C1 segment of cervical spinal cord (tissue), 14 donors: ENCODE measurements at places on chromosomes 4 and X.

DNA sequence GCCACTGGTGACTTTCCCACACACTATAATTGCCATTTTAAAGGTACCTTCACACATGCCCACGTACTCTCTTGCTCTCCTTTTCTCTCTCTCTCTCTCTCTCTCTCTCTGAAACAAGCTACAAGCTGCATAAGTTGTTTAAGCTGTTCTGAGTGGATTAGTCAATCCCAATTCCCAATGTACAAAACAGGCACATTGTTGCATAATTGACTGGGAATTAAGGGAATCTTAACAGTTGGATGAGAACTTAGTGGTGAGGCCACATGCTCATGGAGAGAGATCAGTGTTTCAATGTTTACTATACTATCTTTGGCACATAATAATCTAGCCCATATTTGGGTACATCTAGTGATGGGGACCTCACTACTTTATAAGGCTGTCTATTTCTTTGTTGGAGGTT is 123.3 kb downstream of the ARHGEF9 start:
- DNase-seq = no peak

DNA sequence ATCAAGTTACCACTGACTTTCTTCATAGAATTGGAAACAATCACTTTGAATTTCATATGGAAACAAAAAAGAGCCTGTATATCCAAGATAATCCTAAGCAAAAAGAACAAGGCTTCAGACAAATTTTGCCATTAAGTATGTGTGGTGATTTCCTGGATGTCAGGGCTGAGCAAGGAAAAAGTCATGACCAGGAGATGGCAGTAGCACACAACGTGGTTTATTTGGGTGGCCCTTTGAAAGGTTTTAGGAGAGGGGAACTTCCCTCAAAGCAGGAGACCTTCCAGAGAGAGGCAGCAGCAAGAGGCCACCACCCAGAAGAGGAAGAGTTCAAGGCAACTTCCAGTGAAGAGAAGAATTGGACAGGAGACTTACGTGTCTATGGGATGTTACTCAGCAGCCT is 18.1 kb upstream of the ZXDB start:
- no peak for DNase-seq

DNA sequence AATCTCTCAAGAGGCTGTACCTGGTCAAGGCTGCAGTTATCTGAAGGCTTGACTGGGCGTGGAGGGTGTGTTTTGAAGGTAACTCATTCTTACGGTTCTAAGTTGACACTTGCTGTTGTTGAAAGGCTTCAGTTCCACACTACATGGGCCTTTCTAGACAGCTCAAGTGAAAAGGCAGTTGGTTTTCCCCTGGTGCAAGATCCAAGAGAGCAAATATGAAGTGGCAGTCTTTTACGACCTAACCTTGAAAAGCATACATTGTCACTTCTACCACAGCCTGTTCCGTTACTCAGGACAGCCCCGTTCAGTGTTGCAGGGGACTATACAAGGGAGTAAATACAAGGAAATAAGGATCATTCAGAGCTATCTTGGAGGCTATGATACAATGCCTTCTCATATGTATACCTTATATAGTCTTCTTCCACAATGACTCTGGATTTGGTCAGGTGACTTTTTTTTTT is 46.2 kb downstream of the PDS5A start:
- DNase-seq = no peak

- no peak for DNase-seq
These were observed 302.9 kb upstream of the FAM241A start for GRCh38 chr4:111842336-111842735.

DNA sequence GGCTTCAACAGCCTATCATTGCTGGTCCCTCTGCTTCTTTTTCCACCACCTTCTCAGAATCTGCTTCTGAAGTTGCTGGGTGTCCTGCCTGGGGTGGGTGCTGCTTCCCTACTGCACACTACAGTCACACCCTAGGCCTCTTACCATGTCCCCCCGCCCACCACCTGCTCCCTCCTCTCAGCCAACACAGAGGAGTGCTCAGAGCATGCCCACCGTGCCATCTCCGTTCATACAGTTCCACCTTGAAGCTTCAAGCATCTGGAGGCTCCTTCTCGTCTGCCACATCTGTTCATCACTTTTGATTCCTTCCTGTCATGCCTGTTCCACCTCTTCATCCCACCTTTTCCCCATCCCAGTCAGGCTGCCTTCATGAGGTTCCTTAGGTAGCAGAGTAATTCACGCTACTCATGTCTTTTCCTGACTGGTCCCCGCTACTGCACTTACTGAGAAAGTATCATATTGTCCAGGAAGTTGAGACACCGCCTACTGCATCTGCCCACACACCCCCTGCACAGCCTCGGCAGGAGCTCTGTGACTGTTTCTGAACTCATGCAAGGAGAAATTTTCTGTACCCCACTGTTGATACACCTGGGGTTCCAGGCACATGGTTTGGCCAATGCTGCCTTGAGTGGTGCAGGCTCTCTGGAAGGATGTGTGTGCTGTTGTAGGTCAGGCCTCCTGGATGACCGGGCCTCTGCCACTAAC is 39.5 kb downstream of the HADH start:
- no peak for DNase-seq

DNA sequence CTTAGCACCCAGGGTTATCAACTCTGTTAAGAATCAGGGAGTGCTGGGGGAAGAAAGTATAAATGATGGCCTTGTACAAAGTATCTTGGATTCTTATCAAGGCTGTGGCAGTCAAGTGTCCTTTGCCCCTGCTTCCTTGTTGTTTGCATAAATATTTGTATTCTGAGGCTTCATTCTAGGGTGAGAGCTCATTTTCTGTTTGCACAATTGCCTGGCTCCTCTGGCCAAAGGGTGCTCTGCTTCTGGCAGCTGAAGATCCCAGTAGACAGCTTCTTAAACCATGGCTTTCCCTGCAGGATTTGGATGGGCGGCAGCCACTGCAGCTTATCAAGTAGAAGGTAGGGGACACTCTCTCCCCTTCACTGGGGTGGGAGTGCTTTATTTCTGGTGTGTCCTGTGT is at the start of gene GBA3:
Gene GBA3 (plus strand): TSS at position 202 of the 400 bp plus-strand sequence.
- DNase-seq = no peak

- no peak for DNase-seq
These were observed 6.5 kb upstream of the PSAPL1 start for GRCh38 chr4:7441201-7441600.

GRCh38 chr4:173280998-173281397 is 53.2 kb downstream of the HMGB2 start:
- DNase-seq = no peak

DNA sequence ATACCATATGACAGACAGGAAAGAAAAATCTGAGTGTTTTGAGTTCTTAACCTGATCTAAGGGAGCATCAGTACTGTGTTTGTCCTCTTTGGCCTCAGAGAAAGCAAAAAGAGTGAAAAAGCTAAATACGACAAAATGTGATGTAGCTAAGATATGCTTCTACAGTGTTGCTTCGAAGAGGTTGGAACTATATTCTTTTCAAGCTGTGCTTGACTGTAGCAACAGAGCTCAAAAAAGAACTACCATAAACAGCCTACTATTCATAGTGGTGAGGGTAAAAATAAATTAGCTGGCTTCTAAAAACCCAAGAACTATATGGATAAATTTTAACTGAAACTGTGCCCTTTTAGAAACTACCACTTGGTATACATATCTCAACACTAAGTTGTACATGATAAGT is 881.8 kb upstream of the PCDH10 start:
- no peak for DNase-seq

DNA sequence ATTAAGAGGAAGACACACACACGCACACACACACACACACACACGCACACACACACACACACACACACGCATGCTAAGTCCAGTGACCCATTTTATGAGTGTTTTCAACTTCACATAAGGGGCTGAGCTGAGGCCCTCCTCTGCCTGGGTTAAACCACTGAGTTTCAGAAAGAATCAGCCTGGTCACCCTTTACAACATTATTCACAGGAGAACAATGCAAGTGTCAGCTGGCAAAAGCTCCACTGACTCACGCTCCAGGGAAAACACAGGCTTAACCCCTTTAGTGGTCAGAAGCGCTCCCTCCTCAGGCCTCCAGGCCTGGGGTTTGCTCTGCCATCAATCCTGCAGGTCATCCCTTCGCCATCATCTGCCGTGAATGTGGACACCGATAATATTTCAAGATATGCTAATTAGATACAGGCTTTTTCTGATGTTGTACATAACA is 46.9 kb downstream of the ACOX3 start:
- peak; percentile 37 for DNase-seq

DNA sequence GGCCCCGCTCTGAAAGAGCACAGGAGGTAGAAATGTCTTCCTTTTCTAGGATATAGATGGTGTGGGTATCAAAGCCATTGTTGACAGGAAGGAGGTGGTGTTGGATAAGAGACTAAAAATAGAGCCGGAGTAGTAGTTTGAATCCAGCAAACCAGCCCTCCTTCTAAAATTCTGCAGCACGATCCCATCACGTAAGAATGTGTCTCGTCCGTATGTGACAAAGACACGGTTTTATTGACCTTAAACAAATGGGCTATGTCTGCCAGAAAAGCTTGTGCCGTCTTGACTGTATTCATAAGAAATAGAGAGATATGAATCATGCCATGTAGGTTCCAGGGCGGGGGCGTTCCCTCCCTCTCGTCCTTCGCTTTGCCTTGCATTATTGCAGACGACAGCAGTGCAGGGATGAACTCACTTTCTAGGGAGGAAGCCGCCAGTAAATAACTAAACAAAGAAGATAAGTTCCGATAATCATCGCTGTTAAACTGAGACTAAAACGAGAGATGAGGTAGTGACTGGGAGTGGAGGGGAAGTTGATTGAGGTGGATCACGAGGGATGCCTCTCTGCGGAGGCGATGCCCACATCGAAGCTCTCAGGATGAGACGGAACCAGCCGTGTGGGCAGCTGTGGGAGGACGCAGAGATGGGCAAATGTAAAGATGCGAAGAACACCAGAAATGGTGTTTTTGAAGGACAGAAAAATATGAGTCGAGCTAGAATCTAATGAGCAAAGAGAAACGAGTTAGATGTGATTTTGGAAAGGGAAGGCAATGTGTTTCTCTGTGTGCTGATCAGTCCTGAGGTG is 3.4 kb downstream of the TENM3 start:
- DNase-seq = no peak

GRCh38 chrX:130082244-130083106 is 27.8 kb downstream of the ELF4 start:
- no peak for DNase-seq

DNA sequence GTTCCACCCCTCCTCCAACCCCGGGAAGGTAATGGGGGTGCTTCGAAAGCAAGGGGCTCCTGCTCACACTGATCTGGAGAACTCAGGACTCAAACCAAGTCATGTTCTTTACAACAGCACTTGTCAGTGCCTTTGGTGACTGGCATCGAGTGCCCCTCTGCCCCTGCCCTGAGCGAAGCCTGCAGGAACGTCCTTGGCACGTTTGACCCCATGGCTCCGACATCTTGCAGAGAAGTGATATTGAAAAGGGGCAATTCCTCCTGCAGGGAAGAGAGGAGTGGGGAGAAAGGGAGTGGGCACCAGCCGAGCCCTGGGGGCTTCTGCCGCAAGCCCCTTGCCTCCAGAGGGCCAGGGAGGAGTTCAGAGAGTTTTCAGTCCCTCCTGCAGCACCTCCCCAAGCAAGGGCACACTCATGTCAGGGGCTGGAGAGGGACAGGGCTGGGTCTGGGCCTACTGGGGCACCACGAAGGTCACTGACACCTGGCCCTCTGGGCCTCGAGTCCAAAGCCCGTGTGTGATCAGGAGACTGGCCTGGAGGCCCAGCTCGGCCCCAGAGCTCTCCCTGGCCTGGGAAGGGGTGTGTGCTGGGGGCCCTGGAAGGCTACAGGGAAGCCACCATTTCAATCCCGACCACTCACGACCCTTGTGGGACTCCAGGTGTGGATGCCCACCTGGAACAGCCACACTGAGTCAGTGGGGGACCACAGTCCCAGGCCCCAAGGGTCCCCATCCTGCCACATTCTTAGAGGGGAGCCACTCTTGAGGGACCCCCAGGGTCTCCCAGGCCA is 94.9 kb upstream of the NKX1-1 start:
- DNase-seq = no peak

- DNase-seq = no peak
These were observed 1.2 kb upstream of the CD40LG start for GRCh38 chrX:136646602-136647239.

DNA sequence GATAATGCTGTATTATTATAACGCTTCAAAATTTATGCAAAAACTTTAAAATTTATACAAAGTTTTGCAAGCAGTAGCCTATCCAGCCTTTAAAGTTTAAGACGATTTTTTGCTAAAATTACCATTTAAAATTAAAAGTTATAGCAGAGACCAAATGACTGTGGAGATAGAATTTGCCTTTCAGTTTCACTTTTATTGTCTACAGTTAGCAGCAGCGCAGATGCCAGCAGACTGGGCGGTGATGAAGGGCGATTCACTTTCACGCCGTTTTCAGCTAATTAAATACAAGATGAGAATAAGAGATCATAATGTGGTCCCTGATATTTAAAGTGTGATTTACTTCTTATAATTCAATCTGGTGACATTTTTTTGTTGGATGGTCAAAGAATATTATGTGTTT is 1381.5 kb upstream of the ADGRL3 start:
- peak; percentile 0 for DNase-seq

DNA sequence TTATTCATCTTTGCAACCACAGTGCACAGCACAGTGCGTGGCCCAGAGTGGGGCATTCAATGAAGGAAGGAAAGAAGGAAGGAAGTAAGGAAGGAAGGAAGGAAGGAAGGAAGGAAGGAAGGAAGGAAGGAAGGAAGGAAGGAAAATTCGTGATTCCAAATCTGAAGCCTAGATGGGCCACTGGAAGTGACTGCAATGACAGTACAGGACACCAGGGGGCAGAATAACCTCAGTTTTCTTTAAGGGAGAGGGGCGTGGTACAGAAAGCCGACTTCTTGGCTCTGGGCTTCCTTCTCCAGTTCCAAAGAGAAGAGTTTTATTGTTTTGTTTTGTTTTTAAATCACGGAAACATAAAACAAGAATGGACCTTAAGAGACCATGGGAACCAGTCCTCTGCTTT is 47.8 kb downstream of the APLN start:
- peak; percentile 48 for DNase-seq

DNA sequence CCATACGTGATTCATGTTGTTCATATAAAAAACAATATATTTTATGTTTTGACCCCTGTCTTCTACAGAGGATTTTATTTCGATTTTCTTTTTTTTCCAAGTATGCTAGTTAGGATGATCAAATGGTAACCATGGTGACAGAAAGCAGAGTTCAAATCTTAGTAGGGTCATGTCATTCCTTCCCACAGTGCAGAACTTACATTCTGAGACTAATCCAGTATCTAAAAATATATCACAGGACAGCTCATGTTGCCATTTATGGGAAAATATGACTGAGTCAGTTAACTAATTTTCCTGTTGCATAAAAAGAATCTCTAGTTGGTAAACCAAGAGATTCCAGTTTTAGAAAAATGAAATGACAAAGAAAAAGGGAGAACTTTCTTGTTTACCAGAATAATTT is 209.5 kb downstream of the PARM1 start:
- no peak for DNase-seq

GRCh38 chr4:110268790-110269189 is 70.4 kb upstream of the ELOVL6 start:
- no peak for DNase-seq

DNA sequence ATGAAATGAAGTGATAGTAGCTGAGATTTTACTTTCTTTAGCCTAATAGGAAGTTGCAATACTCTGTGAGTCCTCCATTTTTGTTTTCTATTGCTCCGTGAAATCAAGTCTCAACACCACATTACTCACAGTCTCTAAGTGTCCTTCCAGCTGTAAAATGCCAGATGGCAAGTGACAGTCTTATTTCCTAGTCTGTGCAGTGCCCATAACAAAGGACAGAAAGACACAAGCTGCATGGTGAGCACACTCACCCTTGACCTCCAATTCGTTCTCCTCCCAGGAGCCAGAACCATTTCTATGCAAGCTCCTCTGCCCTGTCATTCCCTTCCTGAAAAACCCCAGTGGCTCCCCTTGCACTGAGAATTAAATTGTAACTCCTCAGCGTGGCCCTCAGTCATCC is 101.6 kb downstream of the PARM1 start:
- DNase-seq = no peak
